Activated CD4-positive, alpha-beta T cell treated with anti-CD3 and anti-CD28 coated beads, Interleukin-2, amount 10 ng/mL, durations not matched to agents 7 days and 5 days (primary cell): ENCODE measurements at places on chromosomes 5 and 9. TPM values are rescaled to one million over a fixed set of nuclear protein-coding genes. Genes with fewer than 3 reads are reported as not detected.

DNA sequence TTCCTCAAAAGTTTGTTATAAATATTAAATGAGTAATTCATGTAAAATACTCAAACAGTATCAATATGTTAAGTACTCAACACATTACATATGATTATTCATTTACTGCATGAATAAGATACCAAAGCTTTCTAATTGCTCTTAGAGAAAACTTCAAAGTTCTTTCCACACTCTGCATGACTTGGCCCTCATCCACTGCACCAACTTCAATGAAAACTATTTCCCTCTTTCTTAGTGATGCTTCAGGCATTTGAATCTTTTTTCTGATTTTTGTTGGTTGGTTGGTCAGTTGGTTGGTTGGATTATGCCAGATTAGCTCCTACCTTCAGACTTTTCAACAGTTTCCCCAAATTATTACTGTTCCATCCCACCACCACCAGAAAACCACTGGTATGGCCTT is 314.7 kb upstream of the RGMB start:
- no peak overlapping the region for H3K4me3 ChIP-seq
- H3K36me3 ChIP-seq = no peaks in the 10 kb centered on the region
- H3K4me1 ChIP-seq = no peaks in the 10 kb centered on the region
- no peaks in the 10 kb centered on the region for H3K27me3 ChIP-seq
- DNase-seq = no peak

DNA sequence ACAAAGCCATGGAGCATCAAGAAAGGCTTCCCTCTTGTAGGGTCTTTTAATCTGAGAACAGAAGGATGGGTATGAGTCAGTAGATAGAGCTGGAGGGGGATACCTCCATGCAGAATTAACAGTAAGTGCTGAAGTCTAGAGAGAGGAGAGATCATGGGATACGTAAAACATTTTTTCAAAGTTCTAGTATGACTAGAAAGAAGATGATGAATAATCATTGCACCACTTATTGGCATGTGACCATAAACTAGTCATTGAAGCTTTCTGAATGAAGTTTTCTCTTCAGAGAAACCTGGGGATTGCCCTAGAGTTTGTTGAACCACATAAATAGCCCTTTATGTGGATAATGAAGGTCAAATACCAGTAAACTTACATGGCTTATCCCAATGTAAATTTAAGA is 48.6 kb upstream of the PTPRD start:
- H3K4me1 ChIP-seq = no peaks in the 10 kb centered on the region
- H3K27ac ChIP-seq = no peak overlapping the region
- H3K36me3 ChIP-seq = no peaks in the 10 kb centered on the region

Gene SEMA5A
- 0.12 TPM for total RNA-seq

DNA sequence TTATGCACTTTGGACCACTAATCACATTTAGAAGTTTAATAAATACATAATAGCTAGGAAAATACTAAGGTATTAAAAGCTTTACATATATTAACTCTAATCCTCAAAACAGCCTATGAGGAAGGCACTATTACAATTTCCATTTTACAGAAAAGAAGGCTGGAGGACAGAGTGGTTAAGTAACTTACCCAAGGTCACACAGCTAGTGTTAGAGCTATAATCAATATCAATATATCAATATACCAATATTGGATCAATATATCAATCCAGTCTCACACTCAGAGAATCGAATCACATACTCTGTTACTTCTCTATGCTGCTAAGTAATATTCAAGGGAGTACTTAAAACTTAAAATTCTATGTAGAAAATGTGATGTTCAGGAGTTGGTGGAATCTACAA is 45.2 kb downstream of the MEF2C start:
- H3K4me1 ChIP-seq = peaks cover 4% of the 10 kb centered on the region
- H3K4me3 ChIP-seq = no peak overlapping the region
- no peaks in the 10 kb centered on the region for H3K36me3 ChIP-seq
- no peak overlapping the region for H3K27ac ChIP-seq

DNA sequence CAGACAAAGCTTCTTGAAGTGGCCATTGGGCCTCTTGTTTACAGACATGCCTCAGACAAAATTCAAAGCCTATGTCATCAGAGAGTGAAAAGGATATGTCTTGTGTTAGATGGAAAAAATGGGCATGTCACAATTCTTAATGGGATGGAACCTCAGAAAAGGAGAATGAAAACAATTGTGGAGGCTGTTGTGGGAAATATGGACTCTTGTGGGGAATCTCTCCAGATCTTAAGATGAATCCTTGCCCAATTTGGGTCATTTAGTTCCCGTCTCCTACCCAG is 19.5 kb downstream of the SLC22A5 start:
- H3K27ac ChIP-seq = no peak overlapping the region
- peaks cover 77% of the 10 kb centered on the region for H3K4me1 ChIP-seq
- no peaks in the 10 kb centered on the region for H3K27me3 ChIP-seq

DNA sequence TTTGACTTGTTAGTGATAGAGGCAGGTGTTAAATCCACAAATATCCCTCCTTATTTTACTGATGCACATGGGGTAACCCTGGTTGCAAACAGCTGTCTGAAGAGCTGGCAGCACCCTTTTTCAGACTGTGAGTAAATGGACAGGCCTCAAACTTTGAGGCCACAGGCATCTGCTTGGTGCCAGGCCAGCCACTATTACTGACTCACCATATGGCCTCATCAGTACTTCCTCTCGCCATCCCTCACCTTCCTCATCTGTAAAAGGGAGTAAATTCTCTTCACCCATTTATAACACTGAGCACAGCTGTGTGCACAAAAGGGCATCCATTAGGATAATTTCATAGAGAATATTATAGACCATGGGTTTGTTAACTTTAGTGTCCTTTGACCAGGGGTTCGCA is 11.9 kb upstream of the TNIP1 start:
- H3K4me1 ChIP-seq = peaks cover 57% of the 10 kb centered on the region
- DNase-seq = no peak
- peaks cover 20% of the 10 kb centered on the region for H3K36me3 ChIP-seq
- no peaks in the 10 kb centered on the region for H3K27me3 ChIP-seq

- no peaks in the 10 kb centered on the region for H3K4me1 ChIP-seq
- no peaks in the 10 kb centered on the region for H3K36me3 ChIP-seq
- H3K27ac ChIP-seq = no peak overlapping the region
- H3K4me3 ChIP-seq = no peak overlapping the region
These were observed 51.3 kb upstream of the PTPN3 start for GRCh38 chr9:109549386-109549785.

Gene PLAC8L1
- total RNA-seq = 0.47 TPM

Gene KIAA1958
- total RNA-seq = 6.5 TPM

DNA sequence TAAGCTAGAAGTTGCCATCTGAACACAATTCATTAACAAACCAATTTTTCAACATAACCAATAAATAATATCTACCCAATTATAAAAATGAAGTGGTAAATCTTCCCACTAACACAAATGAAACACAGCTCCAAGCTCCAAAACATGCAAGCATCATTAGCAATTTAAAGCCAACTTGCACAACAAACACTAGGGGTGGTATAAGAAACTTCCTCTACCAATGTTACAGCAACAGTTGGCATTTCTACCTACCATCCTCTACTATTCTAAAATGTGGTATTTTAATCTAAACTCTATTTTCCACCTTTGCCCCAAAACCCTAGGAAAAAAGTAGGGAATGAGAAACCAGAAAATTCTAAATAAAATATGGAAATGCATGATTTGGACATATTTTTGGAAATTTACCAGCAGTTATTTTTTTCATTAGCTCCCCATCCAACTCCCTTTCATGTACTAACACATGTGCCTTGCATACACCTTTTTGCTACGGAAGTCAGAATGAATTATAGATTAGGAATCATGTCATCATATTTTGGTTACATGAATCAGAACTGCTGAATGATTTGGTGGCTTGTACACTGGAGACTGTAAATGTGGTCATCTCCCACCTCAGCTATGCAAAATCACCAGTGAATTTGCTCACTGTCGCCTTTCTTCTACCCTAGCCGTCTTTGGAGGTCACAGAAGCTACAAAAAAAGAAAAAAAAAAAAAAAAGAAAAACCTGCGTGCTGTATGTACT is 4.1 kb downstream of the NR6A1 start:
- H3K27ac ChIP-seq = no peak overlapping the region
- peaks cover 81% of the 10 kb centered on the region for H3K27me3 ChIP-seq
- H3K36me3 ChIP-seq = no peaks in the 10 kb centered on the region
- H3K4me3 ChIP-seq = no peak overlapping the region
- DNase-seq = no peak
- H3K4me1 ChIP-seq = peaks cover 19% of the 10 kb centered on the region

Gene PARP8
- 100 TPM for total RNA-seq

DNA sequence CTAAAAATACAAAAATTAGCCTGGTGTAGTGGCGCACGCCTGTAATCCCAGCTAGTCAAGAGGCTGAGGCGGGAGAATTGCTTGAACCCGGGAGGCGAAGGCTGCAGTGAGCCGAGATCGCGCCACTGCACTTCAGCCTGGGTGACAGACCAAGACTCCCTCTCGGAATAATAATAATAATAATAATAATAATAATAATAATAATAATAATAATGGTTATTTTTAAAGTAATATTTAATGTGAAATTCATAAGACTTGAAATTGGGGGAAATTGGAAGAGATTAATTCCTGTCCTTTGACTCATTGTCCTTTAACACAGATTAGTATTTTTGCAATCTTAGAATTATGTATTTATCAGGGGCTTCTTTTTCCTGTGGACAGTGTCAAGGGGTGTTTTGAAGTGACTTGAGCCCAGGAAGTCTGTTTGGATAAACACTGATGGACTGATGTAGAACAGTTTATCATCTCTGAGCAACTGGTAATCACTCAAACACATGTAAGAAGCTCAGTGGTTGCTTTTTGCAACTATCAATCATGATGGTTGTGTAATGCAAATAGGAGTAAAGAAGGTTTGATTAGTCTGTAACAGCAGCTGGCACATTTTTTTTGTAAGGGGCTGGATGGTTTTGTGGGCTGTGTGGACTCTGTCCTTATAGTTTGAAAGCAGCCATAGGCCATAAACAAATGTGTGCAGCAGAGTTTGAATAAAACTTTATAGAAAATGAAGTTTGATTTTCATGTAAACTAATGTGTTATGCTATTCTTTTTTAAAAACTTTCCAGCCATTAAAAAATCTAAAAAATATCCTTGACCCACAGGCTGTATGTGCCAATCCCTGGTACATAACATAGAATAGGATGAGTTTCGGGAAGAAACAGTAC is 93.5 kb downstream of the F2RL2 start:
- no peak for DNase-seq
- peaks cover 34% of the 10 kb centered on the region for H3K4me1 ChIP-seq
- no peaks in the 10 kb centered on the region for H3K27me3 ChIP-seq
- H3K4me3 ChIP-seq = no peak overlapping the region
- H3K27ac ChIP-seq = no peak overlapping the region

DNA sequence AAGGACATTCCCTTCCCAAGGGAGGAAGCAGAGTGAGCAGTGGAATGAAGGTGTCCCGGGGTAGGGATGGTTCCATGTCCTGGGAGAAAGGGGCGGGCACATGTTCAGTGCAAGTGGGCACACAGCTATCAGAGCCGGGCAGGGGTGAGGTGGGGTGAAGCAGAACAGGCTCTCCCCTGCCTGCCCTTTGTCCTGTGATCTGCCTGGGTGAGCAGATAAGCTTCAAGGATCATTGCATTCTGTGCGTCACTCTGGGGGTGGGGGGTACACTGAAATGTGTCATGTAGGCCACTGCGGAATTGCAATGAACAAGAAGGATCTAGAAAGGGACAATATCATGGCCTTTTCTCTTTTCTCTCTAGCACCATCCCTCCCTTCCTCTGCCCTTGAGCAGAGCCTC is 61.7 kb upstream of the SHB start:
- H3K4me3 ChIP-seq = no peak overlapping the region
- no peak overlapping the region for H3K27ac ChIP-seq
- H3K36me3 ChIP-seq = no peaks in the 10 kb centered on the region
- H3K27me3 ChIP-seq = peaks cover 2% of the 10 kb centered on the region

DNA sequence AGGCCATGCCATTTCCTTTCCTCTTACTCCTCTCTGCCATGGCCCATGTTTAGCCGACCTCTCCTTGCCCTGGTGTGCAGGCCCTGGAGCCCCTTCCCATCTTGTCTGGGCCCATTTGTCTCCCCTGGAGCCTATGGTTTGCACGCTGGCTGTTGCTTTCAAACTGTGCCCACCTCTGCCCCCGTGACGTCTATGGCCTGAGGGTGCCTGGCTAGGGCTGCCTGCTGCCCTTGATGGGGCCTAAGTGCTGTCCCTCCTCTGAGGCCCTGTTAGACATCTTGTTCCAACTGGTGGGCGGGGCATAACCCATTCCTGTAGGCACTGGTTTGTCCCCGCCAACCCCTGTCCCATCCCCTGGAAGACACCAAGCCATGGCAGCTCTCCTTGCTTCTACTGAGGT is 22.7 kb upstream of the ENHO start:
- H3K27me3 ChIP-seq = peaks cover 18% of the 10 kb centered on the region
- no peak overlapping the region for H3K27ac ChIP-seq
- H3K36me3 ChIP-seq = no peaks in the 10 kb centered on the region
- DNase-seq = no peak
- no peak overlapping the region for H3K4me3 ChIP-seq
- H3K4me1 ChIP-seq = no peaks in the 10 kb centered on the region
